ENCODE measurements at places on chromosomes 7 and 10. TPM values are rescaled to one million over a fixed set of nuclear protein-coding genes. Genes with fewer than 3 reads are reported as not detected.

DNA sequence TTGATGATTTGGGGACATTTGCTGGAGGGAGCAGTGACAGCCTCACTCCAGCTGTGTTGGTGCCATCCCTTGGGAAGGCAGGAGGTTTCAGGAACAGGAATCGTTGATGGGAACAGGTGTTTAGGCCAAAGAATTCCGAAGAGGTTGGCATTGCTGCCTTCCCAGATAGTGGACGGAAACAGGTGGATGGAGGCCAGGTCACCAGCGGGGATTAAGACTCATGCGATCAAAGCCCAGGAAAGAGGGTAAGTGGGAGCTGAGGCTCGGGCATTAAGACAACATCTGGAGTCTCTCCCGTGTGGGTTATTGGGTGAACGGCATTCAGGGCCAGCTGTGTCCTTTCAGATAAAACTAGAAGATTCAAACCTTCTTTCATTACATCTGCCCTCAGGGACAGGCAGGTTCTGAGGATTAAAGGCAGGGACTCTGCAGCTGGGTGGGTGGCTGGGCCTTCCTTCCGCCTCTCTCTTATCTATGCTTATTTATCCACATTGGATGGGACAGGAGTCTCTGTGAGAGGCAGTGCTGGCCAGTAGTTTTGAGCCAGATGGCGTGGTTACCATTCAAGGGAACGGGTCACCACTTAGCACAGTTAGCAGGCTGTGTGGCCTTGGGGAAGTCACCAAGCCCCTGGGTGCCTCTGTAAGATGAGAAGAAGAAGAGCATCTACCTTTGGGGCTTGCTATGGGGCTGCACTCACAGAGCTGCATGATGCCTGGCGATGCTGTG is 67.6 kb downstream of the INSIG1 start:
- no peak for DNase-seq

- no peak for DNase-seq
Observed at GRCh38 chr10:12351447-12351846, 2.1 kb downstream of the CAMK1D start.

DNA sequence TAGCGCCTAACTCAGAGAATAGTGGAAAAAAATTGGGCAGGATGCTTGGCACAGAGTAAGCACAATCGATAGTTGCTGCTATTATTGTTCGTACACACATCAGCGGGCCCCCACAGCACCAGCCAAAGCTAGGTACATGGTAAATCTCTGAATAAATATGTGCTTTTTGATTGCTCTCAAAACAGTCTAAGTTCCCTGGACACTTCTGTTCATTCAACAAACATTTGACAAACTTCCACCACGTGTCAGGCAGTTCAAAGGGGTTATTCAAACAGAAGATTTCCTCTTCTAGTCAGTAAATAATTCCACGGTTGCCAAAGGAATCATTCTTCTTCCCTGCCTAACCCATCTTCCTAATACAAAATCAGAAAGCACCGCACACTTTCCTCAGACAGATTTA is 150.8 kb downstream of the DGKI start:
- DNase-seq, result no peak

DNA sequence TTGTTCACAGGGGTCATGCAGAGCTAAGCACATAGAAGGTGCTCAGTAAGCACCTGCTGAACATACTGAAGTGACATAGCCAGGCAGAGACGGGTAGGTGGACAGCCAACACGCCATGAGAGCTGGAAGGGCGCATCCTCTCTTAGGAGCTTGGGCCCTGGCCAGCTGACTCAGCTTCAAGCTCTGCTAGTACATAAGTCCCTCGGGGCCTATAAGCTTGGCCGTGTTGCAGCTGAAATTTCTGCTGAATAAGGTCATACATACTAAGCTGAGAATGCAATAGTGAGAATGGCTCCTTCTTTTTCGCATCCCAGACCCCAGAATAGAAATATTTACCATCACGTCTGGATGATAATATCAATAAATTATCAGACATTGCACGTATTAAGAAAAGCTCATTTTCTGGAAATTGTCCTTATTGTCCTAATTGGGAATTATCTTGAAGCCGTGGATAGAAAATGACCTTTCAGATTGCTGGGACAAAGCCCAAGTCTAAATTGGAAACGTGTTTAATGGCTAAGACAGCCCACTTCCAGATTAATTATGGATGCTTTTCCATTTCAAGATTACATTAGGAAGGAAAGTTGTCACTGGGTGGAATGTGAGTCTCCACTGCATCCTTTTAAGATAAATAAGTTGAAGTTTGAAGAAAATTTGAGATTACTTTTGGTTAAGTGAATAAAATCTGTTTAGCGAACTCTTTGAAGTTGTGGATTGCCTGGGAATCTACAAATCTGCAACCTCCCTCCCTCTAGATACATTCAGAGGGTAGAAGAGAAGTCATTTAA is 287.1 kb upstream of the C7orf33 start:
- DNase-seq, result peak; percentile 8

- no peak for DNase-seq
Observed at GRCh38 chr10:62237966-62238365, 30.7 kb downstream of the RTKN2 start.

Gene NODAL
- total RNA-seq, result not detected

Gene GPRIN2
- 29.2 TPM for total RNA-seq

Measured in renal cortical epithelial cell (primary cell).